ENCODE measurements at places on chromosomes 13 and 19.
A peak's percentile ranks its signal among the peaks of the same experiment; 100 is the strongest.

DNA sequence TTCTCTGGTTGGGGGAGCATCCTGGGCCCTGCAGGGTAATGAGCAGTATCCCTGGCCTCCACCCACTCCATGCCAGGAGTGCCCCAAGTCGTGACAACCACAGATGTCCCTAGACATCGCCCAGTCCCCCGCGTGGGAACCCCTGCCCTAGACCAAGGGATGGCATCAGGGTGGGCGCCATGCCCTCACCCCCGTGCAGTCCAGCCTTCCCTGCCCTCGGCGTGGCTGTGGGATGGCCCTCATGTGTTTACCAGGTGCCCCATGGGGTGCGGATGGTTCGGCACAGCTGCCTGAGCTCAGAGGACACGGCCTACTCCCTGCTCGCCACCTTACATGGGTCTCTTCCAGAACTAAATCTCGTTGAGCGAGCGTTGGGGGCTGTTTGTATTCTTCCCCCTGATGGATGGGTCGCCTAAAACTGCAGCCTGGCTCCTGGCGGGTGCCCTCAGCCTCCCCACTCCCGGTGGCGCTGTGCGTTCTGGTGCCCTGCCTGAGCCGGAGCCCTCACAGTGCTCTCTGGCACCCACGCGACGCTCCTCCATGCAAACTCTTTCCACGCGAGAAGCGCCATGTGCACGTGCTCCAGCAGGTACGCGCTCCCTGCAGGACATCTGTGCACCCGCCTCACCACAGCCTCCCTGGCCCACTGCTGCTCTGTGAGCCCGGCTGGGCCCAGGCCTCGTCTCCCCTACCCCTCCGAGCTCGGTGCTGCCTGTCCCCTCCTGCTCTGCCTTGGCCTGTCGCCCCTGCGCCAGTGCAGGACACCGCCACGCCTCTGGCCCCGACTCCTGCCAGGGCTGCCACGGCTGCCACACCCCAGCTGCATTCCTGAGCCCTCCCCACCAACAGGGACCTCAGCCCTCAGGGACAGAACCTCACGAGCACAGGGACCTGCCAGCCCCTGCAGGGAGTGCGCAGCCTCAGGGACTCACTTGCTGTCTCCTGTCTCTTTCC is 145.0 kb downstream of the KDM4B start:
- no peak for DNase-seq

GRCh38 chr13:27839809-27840467 is 47.7 kb downstream of the GSX1 start:
- no peak for DNase-seq

DNA sequence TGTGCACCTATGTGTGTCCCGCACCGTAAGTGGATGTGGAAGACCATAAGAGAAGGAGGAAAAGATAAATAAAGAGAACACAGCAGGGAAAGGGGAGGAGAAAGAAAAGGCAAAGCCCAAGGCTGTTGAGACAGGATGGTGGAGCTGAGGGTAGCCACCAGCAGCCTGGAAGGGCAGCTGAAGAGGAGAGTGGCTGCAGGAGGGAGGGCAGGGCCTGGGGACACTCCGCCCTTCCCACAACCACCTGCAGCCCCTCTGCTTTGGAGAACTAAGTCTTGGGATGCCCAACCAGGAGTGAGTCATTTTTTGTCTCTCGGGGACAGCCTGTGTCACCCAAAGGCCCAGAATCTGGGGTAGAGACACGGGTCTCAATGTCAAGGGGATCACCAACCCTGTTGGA is 26.4 kb upstream of the CCNE1 start:
- DNase-seq: no peak

DNA sequence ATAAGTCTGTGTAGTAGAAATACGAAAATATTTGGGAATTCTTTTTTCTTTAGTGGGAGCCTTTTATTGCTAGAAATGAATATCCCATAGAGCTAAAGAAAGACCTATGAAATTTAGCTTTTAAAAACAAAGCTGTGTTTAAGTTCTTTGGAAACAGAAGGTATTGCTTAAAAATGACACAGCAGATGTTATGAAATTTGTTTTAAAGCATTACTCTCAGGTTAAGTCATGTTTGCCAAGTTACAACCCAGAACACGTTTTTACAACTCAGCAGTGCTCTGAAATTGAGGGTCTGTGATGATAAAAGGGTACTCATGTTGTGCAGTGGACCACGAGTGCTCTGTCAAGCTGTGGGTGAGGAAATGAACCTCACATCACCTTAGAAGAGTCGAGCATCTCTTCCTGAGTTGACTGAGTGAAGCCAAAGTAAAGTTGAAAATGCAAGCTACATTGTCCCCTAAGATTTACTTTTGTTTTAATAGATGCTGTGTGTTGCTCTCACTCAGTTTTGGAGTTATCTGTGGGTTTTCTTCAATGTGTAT is 161.1 kb downstream of the SHISA2 start:
- no peak for DNase-seq

DNA sequence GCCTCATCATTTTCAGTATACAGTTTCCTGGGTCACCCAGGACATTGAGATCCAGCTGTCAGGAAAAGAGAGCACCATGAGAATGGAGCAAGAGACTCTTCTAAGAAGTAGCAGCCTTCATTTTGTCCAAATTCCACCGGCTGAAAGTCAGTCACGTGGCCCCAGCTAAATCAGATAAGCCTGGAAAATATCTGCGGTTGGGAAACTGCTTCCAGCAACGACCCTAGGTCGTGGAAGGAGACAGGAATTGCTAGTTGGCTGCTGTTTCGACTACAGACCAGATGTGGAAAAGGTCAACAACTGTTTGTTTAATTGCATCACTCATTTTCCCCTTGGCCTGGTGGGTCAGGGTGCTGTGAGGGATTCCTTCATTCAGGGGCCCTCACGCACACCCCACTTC is 107.0 kb downstream of the ZNF536 start:
- no peak for DNase-seq

DNA sequence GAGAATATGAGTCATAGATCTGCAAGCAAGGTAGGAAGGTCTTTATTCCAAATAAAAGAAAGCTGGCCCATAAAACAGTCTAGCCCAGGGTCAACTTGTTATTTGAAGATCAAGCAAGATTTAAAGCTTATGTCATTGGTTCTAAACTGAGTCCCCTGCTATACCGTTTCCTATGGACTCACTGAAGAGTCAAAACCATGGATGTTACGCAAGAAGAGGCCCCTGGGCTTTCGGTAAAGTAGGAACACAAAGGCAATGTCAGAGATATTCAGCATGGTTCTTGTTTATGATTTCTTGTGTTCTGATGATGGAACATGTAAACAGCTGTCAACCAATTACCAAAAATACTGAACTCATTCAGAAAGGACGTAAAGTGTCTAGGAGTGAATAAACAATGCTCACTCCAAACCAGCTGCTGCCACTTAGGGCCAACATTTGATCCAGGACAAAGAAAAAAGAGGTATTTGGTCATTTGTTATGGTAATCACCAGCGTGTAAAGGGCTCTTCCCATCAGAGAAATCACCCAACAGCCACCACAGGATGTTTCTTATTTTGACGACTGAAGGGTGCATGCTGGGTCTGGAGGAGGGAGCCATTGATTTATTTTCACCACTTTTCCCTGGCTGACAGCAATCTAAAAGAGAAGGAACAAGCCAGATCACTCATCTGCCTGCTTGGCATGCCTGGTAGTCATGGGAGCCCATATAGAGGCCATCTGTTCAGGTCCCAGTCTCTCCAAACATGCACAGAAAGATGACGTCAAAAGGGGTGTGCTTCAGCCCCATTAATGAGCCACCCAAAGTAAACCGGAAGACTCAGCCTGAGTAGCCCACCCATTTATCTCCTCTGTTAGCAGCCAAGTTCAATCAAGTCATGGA is 68.3 kb downstream of the FGF14 start:
- DNase-seq: peak; percentile 6

DNA sequence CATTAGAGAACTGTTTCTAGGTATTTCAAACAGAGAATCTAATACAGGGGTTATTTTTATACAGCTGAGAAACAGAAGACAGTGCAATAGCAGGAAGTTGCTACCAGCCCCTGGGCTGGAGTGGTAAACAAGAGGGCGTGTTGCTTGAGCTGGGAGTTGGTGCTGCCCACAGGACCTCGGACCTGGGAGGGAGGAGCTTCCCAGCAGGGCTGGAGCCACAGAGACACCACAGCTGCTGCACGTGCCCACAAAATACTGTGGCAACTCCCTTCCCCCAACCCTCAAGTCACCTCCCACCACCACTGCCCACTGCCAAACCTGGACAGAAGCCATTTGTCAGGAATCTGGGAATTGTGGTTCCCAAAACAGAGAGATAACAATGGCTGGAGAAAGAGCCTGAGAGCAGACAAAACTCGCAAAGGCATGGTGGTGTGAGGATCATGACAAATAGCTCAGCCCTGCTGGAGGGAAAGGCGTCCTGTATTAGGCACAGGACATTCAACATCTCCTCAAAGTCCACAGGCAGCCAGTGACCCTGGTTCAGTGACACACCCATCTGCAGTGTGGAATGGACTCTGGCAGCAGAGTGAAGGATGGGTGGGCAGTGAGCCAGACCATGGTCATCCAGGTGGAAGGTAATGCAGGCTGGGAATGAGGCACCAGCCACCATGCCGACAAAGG is 57.2 kb downstream of the SPATA13 start:
- peak; percentile 52 for DNase-seq

- DNase-seq: peak; percentile 98
Measured at GRCh38 chr13:99053636-99054233, 75.9 kb upstream of the DOCK9 start.

Measured in OCI-M1 (cell line).